Substantia nigra (tissue), 51 donors: ENCODE measurements at places on chromosomes 4 and X.

DNA sequence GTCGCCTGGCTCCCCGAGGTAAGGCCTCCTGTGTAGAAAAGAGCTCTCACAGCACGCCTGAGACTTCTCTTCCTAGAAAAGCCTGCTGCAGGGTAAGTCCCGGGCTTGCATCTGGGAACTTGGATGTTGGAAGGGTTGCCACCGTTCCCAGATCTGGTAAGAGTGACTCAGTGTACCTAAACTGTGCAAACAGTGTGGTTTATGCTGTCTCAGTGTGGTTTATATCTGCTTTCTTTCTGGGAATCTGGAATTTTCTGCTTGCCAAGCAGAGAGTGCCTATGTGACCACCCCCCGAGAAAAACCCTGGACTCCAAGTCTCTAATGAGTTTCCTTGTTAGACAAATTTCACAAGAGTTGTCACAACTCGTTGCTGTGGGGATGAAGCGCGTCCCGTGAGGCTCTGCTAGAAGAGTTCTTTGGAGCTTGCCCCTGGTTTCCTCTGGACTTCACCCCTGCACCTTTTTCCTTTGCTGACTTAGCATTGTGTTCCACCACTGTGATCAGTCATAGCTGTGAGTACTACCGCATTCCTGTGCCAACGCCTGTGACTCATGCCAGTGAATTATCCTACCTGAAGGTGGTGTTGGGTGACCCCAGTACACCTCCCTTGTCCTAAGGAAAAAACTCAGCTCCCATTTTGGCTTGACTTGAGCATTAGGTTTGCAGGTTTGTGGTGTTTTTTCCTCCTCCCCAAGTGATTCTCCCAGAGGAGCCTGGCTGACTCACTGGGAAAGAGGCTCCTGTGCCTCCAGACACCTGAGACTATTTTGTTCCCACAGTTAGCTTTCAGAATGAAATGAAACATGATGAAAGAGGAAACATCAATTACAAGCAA, 14.5 kb downstream of the SLC2A9 start:
- DNase-seq: no peak

DNA sequence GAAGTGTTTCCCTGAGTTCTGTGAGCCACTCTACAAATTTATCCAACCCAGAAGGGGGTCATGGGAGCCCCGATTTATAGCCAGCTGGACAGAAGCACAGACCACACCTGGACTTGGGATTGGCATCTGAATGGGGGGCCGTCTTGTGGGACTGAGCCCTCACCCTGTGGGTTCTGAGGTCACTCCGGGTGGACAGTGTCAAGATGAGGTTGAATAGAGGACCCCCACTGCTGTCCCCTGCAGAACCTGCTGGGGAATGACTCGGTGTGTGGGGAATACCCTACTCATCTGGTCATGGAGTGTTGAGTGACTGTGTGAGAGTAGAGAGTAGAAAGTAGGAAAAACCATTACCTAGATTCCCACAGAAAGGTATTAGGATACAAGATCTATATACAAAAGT, 67.5 kb downstream of the ZFYVE28 start:
- DNase-seq: no peak

DNA sequence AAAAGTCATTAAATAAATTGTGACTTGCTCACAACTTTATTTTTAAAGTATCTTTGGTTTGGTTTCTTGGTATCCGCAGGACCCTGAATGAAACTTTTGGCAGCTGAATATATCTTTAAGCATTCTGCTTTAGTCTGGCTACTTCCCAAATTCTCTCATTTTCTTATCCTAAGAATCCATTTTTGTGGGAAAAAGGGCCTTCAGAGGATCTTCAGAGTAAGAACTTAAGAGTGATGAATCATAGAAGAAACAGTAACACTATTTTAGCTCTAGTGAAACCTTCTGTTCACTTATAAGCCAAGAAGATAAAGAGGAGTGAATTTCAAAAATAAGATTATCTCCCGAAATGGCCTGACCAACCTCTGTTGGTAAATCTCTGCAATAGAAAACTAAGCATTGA, 540.6 kb upstream of the MAGEB18 start:
- no peak for DNase-seq

GRCh38 chrX:31508338-31508737, 436.5 kb upstream of the FTHL17 start:
- DNase-seq: no peak

DNA sequence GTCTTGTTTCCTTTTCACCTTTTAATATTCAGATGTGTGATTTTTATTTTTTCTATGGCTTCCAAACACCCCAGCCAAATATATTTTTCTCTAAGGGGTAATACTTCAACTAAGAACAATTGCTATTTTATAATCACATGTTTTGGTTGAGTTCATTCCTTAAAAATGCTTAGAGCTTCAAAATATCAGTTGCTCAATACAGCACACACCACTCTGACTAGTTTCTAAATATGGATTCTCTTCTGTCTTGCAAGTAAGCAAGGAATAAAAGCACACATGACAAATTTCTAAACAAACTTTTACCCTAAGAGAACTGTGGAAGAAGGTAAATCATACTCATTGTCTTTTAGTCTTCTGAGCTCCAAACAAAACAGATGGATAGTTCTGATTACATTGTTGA, 27.2 kb downstream of the ANTXR2 start:
- no peak for DNase-seq

DNA sequence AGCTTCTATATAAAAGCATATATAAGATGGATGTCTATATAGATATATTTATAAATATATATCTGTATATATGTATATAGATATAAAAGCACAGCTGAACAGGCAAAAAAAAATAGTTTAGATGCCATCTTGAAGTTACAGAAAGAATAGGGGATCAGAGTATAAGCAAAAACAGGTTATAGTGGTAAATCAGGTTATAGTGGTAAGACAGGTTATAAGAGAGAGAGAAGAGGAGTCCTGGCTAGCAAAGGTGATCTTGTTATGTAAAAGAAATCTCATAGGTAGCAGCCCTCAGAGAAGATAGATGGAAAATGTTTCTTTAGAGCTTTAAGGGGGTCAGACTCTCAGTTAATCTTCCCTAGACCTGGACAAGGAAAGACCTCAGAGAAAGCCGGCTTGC, 1263.1 kb downstream of the PCDH7 start:
- no peak for DNase-seq

- no peak for DNase-seq
Observed at GRCh38 chrX:153844509-153845082, 14.3 kb upstream of the PDZD4 start.

- no peak for DNase-seq
Observed at GRCh38 chr4:35867057-35867456, 377.3 kb downstream of the ARAP2 start.

DNA sequence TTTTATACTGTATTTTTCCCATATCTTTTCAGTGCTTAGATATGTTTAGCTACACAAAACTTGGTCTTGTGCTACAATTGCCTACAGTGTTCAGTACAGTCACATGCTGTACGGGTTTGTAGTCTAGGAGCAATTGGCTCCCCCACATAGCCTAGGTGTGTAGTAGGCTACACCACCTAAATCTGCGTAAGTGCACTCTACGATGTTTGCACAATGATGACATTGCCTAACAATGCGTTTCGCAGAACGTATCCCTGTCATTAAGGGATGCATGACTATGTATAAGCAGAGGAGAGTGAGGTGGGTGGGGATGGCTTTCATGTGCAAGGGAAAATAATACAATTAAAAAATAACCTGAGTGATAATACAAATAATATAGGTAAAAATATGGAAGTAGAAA, 131.4 kb downstream of the GBA3 start:
- no peak for DNase-seq

DNA sequence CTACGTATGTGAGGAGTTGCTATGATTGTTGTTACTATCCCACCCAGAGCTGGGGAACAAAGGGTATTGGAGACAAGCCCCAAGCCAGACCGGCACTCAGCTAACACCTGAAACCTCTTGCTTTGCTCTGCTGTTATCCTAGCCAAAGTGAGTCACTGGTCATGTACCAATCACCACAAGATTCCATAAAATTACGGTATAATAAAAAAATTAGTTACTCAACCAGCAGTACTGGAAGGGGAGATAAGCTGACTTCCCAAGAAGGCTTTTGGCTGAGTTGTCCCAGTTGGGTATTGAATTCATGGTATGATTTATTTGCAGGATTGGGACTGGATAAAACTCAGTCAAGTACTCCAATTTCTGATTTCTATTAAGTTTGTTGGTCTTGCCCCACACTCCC, 5.3 kb downstream of the EDA2R start:
- DNase-seq: no peak

- DNase-seq: no peak
Observed at GRCh38 chr4:7323461-7323871, 111.3 kb downstream of the PSAPL1 start.

DNA sequence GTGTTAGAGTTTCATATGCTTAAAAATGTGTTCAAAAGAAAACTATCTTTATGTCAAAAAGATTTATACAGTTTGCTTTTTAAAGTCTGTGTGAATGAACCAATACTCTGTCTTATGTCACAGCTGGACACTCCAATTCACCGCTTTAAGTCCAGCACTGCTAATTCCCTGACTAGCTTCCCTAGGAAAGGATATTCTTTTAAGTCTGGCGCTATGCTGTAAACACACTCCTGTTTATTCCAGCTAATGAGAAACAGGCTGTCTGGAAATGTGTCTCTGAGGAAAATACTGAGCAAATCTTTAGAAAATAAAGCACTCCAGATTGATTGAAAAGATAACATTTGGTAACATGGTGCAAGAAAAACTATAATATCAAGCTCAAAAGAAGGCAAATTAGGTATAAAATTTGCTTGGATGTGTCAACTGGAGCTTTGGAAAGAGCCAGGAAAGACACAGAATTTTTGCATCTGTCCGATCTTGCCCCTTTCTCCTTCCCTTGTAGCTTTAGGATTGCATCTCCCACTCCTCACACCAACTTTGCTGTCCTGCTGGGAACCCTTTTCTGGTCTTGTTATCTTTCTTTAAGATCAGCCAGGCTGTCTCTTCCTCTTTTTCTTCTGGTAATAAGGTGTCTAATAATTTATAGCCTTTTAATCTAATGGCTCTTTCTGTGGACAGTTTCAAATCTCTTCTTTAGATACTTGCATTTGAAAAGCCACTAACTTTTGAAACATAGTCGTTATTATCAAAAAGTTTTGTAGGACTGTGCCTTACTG, 40.9 kb upstream of the VEGFC start:
- no peak for DNase-seq

DNA sequence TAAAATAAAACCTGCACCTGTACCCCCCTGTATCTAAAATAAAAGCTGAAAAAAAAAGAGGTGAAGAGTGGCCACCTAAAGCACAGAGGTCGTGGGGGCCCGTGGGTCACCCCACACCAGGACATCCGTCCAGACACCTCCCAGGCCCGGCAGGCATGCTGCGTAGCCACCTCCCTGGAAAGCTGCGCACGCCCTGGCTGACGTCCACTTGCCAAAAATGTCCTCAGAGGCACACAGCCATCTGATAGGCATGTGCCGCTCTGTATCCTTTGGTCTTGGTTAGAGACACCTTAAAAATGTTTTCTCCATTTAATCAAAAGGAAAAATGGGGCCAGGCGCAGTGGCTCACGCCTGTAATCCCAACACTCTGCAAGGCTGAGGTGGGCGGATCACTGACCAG, 17.7 kb downstream of the FAM53A start:
- no peak for DNase-seq

- no peak for DNase-seq
Observed at GRCh38 chr4:149076401-149076800, 634.2 kb upstream of the NR3C2 start.

DNA sequence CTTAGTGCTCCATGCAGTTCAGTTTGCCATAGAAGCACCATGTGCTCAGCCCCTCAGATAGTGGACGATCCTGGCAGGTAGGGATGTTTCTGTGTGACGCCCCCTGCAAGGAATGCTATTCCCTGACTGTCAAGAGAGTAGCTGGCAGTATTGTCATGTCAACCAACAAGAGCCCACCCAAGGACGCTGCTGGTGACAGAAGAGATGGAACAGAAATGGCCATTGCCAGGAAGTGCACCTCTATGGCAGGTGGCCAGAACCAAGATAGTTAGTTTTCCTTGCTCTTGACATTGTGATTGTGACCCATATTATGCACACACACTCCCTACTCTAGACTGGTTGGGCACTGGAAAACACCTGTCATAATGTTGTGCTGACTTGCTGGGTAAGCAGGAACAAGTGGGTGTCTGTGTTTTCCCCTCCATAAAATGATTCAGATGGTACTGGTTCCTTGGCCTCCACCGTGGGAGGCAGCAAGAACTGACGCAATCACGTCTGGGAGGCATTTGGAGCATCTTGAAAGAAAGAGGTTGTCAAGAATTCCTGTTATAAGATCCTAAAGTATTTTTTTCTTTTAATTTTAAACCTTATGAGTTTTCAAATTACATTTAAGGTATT, 507.9 kb downstream of the MID1IP1 start:
- no peak for DNase-seq

DNA sequence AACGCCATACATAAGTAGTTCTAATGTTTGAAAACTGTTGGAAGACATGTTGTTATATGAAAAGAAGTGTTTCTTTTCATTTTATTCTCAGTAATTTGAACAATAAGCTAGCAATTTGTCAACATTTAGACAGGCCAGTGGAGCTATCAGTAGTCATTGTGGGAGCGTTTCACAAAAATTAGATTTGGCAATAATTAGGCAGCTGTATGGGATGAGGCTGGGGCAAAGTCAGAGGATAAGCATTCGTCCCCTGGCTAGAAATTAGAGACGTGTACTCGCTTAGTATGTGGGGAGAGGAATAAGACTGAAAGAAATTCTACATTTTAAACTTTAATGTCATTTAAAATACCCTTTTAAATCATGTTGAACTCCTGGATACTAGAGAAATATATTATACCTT, 70.6 kb downstream of the TMEM144 start:
- DNase-seq: no peak

GRCh38 chrX:29243942-29244341, 656.7 kb downstream of the IL1RAPL1 start:
- DNase-seq: no peak

- DNase-seq: no peak
Observed at GRCh38 chr4:77146186-77147078, 10.6 kb upstream of the CCNG2 start.

DNA sequence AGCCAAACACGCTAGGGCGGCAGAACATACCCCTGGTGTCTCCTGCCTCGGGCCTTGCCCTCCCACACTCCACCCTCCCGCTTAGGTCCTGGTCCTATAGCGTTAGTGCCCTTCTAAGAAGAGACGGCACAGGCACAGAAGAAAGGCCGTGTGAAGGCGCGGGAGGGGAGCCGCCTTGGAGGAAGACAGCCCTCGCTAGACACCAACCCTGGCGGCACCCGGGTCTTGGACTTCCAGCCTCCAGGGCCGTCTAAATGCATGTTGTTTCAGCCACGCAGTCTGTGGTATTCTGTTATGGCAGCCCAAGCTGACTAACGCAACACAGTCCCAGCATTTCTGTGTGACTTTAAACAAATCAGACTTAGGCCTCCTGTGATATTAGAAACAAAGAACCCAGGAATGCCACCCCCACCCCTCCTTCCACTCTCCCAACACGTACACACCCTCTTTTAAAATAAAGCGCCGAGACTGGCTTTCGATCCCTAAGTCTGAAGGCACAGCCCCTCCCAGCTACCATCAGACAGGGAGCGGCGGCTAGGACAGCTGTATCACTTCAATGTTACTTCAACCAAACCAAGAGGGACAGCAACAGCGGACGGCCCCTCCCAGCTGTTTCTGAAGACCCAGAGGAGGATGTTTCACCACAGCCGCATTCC, 128.0 kb downstream of the AFAP1 start:
- no peak for DNase-seq
